ENCODE measurements at places on chromosomes 6 and 20. TPM values are rescaled to one million over a fixed set of nuclear protein-coding genes. Genes with fewer than 3 reads are reported as not detected.

- DNase-seq: no peak
These were observed 25.4 kb upstream of the ZNF831 start for GRCh38 chr20:59138114-59138748.

- DNase-seq: no peak
These were observed 97.6 kb downstream of the PKHD1 start for GRCh38 chr6:51989789-51990188.

DNA sequence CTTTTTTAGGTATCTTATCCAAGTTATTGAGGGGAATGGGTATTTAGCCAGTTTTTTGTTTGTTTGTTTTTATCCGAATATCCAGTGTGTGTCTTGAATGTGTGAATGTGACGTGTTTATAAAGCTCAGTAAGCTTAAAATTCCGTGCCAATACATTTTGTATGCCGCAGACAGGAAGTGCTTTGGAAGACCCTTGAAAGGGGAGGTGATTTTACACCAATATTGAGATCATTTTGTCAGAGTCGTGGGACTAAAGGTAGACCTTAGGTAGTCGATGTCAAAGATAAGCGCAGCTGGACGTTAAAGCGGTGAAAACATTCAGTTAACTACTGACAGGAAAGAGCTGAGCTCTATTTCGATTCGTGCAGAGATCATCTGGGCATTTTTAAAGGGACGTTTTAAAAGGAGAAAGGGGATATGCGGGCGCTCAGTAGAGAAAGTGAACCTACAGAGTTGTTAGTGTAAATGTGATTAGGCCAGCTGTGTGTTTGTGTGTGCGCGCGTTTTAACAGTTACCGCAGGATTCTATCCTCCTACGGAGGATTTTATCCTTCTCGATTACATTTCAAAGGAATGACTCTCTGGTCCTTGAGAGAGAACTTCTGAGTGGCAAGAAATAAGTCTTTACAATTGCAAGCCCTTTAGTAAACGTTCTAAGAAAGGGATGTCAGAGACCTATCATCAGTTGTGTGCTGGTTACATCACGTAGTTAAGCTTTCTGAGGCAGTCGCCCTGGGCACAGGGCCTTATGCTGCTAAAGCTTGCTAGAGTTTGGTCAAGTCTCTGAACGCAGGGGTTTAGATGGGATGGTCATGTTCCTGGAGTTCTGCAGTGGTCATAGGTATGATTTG is 625 bp upstream of the ECHDC1 start:
- no peak for DNase-seq

DNA sequence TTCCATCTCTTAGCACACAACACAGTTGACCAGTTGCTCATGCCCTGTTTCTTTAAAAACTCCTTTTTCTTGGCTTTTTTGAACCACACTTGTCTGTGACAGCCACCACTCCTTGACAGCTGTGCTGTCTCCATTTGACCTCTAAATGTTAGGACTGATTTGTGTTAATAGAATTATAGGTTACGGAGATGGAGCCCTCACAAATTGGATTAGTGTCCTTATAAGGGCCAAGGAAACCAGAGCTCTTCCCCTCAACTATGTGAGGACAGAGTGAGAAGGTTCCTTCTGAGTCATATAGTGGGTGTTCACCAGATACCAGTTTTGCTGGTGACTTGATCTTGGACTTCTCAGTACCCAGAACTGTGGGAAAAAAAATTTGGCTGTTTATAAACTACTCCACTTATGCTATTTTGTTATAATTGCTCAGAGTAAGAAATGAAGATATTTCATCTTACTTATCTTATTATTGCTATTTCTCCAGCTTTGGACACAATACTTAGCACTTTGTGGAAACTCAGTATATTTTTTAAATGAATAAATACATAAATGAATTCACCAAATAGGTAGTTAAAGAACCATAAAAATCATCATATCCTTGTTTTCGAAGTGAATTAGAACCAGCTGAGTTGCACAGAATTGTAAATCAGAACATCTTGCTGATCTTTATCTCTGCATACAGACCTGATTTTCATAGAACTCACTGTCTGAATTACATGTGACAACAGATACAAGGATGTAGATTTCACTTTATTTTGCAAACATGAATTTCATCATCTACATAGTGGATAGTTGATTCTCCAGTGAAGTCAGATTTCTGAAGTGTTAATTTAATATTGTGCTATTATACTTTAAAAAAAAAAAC is 598.5 kb upstream of the IRAK1BP1 start:
- DNase-seq: no peak

DNA sequence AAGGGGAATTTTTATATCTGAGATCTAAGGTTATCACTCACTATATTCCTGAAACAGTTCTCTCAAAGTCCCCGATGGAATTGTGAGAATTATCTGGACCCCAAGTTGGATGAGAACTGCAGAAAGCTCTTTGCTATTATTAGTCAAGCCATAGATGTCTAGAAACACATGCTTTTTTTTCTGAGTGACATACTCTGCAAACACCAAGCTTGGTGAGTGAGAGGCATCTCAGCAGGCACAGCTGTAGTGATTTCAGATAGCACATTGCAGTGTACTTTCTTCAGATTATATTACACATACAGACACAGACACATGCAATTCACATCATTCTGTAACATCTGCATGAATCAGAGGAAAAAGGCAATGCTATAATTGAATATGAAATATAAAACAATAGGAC is 111.1 kb upstream of the UFL1 start:
- DNase-seq: no peak

GRCh38 chr20:18034039-18034438 is 23.7 kb downstream of the OVOL2 start:
- no peak for DNase-seq

GRCh38 chr6:167420177-167420576 is 95.3 kb downstream of the TTLL2 start:
- DNase-seq: no peak

The SLC18B1 gene
- 3.1 TPM for total RNA-seq

All from HFFc6 (cell line).